CD4-positive, alpha-beta T cell treated with Interleukin-1 beta for 1 hour (primary cell): ENCODE measurements at places on chromosomes 3 and 15.

DNA sequence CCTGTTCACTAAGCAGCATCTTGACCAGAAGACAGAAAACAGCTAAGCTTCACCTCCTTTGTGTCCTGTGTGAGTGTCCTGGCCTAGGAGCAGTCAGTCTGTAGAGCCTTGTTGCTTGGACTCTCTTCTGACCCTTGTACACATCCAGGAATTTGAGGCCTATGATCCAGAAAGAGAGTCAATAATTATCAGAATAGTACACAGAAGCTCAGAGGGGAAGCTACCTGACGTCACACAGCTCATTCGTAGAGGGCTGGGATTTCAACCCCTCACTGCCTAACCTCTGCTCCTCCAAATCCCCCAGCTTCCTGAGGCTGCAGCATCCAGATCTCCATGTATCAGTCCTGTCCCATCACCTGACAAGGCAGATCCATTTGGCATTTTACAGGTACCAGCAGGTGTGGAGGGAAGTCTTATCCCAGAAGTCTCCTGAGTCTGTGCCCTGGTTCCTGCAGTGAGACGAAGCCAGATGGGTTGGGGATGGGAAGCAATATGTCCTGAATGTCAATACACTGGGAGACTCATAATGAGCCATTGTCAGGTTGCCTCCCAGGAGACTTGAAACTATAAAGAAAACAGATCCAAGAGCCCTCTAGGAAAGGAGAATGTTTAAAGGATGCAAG, 203.1 kb downstream of the MINAR1 start:
- DNase-seq, result no peak

DNA sequence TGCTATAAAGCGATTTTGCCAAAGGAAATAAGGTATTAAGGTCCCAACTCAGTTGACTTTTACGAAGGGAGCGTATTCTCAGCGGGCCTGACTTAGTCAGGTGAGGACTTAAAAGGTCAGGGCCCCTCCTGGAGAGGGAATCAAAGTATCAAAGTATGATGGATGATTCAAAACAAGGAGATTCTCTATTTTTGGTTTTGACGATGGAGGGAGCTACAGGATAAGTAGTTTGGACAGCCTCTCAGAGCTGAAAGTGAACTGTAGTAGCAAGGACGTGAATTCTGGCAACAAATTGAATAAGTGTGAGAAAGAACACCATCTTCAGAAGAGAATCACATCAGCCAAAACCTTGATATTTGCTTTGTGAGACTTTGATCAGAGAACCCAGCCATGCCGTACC, 1186.5 kb downstream of the SI start:
- no peak for DNase-seq

DNA sequence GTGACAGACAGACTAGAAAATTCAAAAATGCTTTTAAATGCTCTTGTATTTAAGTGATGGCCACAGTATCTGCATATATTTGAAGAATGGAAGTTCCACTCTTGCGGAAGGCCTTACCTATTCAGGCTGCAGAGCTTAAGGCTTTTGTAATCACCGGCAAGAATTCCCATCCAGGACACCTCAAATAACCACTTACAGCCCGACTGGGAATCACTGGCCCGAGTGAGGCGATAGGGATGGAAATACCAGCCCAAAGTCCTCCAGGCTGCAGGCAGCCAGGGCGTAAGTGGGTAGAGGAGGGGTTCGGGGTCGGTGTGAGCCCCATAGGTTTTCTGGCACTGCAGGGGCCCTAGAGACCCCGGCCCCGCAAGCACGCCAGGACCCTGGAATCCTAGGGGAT, 9.5 kb downstream of the CMTM7 start:
- no peak for DNase-seq

DNA sequence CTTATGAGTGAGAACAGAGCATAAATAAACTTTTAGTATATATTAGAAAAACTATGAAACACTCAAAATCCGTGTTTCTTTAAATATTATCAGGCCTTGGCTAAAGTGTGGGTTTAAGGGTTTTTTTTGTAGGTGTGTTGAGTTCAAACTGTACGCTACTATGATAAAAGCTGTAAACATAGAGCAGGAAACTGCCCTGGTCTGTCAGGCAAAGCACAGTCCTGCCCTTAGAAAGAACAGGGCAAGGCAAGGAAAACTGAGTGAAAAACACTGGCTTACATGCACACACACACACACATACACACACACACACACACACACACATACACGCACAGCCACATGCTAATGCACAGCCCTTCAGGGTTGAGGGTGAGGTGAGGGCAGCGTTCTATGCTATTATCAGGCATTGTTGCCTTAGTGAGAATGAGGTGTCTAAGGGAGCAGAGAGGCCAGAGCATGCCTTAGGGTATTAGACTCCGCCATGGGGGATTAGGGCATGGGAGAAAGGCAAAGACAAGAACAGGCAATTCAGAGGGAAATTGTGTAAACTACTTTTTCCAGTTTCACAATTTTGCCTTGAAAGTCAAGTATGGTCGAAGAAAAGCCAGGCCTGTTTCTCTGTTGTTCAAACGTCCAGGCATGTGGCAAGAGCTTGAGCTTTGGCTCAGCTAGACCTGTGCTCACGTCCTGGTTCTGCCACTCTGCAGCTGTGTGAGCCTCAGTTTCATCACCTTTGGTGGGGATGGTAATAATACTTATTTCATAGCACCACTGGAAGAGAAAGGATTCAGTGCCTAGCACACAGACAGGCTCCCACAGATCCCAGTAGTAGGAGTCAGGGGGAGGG, 36.3 kb upstream of the TPM1 start:
- no peak for DNase-seq

- no peak for DNase-seq
These were observed 65.5 kb upstream of the ROPN1 start for GRCh38 chr3:124057420-124057819.
